ENCODE measurements at places on chromosomes 7 and 10.
A peak's percentile ranks its signal among the peaks of the same experiment; 100 is the strongest.

- DNase-seq = no peak
Observed at GRCh38 chr7:116769546-116769945, 92.8 kb upstream of the CAPZA2 start.

DNA sequence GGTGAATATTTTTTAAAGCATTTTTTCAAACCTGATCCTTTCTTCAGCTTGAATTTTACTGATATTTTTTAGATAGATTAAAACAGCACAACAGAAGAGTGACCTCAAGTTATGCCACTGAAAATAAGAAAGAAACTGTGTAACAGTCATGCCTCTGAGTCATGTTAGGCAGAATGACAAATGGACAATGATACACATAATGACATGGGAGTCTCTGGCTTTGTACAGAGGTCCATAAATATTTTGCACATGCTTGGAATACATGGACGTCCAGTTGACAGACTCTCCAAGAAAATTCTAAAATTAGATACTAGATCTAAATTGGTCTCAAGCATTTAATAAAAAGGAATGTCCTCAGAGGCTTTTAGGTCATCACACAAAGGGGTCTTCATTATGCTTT, 21.9 kb upstream of the SEMA3A start:
- no peak for DNase-seq

DNA sequence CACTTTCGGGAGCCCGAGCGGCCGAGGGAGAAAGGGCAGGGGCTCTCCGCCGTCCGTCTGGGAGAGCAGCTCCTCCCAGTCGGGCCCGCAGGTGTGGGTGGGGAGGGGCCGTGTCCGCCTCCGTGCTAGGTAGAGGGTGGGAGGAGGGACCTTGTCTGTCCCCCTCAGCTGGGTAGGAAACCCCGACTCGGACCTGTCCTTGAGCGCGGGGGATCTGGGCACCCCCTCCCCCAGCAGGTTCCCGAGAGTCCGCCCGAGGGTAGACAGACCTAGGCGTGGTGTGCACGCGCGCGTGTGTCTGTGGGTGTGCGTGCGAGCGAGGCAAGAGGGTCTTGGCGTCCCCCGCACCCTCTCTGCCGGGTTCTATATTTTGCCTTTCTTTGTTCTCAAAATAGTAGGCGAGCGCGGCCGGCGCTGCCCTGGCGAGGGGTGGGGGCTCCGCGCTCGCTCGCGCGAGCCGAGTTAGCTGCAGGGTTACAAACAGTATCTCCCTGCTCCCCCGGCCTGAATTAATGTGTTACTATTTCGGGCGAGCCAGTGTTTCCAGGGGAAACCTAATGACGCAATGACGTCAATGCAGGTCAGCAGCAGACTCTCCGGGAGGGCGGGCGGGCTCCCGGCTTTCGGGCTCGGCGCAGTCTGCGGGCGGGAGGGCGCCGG, 73.9 kb upstream of the LEP start:
- peak; percentile 72 for DNase-seq

DNA sequence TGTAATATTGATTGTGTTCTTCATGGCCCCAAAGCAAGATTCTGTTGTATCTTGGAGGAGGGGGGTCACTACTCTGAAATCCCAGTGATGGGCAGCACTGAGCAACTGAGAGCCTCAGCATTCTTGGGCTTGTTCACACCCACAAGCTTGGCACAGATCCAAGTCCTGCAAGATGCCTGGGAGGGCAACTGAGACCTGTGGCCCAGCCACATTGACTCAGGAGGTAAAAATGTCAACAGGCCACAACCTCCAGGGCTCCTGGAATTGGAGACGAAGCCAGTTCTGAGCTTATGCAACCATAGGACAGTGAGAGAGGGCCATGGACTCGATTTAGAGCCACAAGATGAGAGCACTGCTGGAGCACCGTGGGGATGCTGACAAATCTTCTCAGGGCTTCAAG, 3.1 kb upstream of the DOCK1 start:
- DNase-seq = peak; percentile 3

DNA sequence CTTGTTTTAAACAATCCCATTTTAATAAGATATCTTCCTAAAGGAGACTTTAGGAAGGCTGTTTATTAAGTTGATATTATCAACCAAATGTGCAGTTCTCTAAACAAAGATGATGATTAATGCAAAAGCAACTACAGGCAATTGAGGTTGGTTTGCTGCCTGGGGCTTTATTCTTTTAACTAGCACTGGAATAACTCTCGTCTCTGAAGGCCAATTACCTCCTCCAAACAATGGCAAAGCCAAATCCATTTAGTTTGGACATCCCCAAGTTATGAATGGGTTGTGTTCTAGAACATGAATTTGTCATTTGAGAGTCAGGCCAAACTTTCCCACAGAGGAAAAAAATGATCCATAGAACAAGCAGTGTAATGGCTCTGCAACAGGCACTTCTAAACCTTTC, 114.1 kb downstream of the SLC16A9 start:
- DNase-seq = no peak

- no peak for DNase-seq
Observed at GRCh38 chr7:111329367-111330234, 232.7 kb downstream of the IMMP2L start.

DNA sequence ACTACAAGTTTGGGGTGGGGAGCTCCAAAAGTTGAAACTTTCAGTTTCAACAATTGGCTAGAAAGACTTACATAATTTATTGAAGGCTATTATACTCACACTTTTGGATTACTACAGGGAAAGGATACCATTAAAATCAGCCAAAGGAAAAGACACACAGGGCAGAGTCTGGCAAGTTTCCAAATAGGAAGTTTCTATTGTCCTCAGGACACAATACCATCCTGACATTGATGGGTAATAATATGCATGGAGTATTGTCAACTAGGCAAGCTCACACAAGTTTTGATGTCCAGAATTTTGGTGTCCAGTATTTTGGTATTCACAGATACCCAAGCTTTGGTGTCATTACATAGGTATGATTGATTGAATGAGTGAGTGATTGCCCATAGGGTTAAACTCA, 872.6 kb upstream of the SORCS1 start:
- DNase-seq = no peak

- DNase-seq = peak; percentile 13
Observed at GRCh38 chr7:105210721-105211205, 178.0 kb downstream of the SRPK2 start.

DNA sequence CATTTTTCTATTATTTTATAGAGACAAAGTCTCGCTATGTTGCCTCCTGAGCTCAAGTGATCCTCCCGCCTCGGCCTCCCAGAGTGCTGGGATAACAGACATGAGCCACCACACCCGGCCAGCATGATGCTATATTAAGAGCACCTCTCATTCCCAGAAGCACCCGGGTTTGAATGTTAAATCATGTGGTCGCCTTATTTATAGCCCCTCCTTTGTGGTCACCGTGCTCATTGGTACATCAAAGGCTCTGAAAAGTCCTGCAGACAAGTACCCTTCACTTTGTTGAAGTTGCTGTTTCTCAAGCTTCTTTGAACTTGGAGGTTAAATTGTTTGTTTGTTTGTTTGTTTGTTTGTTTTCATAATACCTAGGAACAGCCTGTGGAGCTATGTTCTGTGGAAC, 40.0 kb downstream of the CLIP2 start:
- no peak for DNase-seq

- no peak for DNase-seq
Observed at GRCh38 chr10:102435529-102436233, 3.3 kb upstream of the CUEDC2 start.

- no peak for DNase-seq
Observed at GRCh38 chr10:110363572-110364411, 59.1 kb upstream of the SMNDC1 start.

- peak; percentile 67 for DNase-seq
Observed at GRCh38 chr7:92421676-92422435, 25.4 kb upstream of the GATAD1 start.

DNA sequence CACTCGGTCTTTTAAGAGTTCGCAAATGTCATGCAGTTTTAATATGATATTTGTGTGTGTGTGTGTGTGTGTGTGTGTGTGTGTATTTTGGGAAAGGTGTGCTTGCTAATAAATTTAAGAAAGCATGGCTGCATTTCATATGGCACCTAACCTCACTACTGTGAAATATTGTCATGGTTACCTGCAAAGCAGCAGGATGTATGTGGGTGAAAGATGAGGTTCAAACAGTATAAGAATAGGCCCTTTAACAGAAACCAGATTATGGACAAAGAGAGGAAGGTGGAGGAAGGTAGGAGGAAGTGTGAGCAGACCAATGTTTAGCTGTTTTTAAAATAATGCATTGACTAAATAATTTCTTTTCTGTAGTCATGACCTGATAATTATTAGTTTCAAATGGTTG, 73.5 kb upstream of the CACNA2D1 start:
- DNase-seq = no peak

GRCh38 chr7:118754608-118755007, 530.1 kb downstream of the ANKRD7 start:
- DNase-seq = no peak

GRCh38 chr7:3078514-3078913, 34.8 kb upstream of the CARD11 start:
- no peak for DNase-seq

- DNase-seq = no peak
Observed at GRCh38 chr10:50369931-50370330, 118.6 kb upstream of the ASAH2 start.

- no peak for DNase-seq
Observed at GRCh38 chr7:88337572-88337971, 30.9 kb upstream of the STEAP4 start.

DNA sequence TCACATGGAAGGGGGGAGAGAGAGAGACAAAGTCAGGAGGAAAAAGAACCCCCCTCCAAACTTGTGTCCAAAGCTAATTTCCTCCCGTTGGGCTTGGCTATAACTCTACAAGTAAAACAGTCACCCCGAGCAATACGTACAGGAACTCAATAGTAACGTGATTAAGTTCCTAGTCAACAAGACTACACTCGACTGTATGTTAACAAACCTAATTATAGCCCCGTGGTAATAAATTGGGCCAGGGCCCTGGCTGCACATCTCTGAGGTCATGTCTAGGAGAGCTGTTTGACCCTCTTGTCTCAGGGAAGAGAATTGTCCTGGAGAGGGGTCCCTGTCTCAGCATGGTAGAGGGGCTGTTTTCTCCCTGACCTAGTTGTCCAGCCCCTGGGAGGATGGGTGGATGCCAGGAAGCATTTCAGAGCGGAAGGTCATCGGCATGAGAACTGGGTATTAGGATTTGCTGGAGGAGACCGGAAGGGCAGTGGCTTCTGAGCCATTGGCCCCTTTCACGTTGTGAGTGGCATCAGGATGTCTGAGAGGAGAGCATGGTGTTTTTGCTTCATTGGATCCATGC, 60.2 kb upstream of the COMTD1 start:
- peak; percentile 32 for DNase-seq

DNA sequence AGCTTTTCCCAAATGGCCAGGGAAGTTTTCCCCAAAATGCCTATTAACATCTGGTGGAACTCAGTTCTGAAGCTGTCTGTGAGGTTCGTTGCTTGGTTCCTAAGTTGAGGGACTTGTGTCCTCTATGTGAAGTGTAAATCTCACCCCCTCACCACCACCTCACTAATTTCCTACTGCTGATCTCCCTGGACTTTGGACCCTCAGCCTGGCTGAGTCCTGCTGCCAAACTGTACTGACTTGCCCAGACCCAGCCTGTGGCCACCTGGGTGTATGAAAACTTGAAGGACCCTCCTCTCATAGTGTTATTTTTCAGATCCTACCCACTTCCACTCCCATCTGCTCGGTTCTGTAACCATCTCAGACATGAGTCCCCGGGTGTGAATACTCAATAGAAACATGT, 94.9 kb downstream of the MET start:
- DNase-seq = no peak

DNA sequence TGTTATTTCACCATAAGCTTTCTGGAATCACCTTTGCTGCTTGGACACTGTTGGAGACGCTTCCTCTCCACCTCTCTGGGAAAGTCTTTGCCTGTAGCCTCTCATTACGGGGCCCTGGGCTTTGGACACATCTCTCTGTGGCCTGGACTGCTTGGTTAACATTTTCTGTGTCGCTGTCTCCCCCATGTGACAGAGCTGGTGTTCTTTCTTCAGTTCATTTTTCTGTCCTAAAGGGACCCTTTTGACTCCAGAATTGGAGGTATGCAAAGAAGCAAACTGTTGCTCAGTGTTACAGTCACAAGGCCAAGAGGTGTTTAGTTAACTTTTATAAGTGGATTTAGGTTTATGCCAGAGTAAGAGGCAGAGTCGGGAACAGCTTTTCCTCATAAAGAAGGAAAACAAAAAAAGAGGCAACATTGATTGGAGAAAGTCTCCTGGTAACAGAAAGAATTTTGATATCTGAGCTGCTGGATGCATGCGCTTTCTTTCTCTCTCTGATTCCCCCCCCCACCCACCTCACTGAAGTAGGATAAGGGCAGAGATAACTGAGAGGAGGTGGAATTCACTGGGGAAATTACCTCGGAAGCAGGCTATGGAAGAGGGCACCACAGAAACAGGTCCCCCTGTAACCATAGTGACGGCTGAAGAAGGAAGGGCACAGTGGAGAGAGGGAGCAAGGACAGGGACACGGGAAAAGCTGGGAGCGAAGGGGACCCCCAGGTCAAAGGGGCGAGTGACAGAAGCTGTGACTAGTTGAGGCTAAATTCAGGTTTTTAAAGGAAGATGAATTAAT, 57.8 kb downstream of the LGI1 start:
- peak; percentile 44 for DNase-seq

DNA sequence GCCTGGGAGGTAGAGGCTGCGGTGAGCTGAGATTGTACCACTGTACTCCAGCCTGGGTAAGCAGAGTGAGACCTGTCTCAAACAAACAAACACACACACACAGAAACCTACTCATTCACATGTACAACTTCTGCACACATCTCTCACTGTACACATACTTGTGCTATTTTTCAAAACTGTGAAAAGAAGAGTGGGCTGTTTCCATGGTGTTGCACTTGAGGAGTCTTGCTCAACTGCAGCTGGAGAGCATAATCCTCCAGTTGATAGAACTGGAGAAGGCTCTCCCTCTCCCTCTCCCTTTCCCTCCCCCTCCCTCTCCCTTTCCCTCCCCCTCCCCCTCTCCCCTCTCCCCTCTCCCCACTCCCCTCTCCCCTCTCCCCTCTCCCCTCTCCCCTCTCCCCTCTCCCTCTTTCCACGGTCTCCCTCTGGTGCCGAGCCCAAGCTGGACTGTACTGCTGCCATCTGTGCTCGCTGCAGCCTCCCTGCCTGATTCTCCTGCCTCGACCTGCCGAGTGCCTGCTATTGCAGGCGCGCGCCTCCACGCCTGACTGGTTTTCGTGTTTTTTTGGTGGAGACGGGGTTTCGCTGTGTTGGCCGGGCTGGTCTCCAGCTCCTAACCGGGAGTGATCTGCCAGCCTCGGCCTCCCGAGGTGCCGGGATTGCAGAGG, 43.7 kb upstream of the DLD start:
- DNase-seq = no peak
